NCI-H1048 (cell line): ENCODE measurements at places on chromosomes 5 and 9.

DNA sequence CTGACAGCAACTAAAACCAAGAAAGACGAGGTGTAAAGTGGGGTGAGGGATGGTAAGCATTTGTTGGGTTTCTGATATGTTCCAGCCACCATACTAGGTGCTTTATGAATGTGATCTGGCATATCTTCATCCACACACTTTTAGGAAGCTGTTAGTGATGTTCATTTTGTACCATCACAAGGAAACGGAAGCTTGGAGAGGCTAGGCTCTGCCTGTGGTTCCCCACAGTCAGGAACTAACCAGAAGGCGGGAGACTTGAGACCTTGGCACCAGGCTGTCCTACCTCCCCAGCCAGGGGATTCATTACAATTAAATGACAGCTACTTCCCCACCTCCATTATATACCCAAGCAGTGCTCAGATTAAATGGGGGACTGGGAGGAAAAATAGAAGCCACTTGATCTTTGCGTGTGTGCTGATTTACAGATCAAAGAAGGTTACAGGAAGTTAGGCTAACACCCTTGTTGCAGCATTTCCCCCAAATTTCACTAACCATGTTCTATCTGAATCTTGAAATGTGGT is 43.0 kb downstream of the SFXN1 start:
- DNase-seq = no peak

- no peak for DNase-seq
These were observed 40.4 kb upstream of the APC start for GRCh38 chr5:112697322-112697721.

DNA sequence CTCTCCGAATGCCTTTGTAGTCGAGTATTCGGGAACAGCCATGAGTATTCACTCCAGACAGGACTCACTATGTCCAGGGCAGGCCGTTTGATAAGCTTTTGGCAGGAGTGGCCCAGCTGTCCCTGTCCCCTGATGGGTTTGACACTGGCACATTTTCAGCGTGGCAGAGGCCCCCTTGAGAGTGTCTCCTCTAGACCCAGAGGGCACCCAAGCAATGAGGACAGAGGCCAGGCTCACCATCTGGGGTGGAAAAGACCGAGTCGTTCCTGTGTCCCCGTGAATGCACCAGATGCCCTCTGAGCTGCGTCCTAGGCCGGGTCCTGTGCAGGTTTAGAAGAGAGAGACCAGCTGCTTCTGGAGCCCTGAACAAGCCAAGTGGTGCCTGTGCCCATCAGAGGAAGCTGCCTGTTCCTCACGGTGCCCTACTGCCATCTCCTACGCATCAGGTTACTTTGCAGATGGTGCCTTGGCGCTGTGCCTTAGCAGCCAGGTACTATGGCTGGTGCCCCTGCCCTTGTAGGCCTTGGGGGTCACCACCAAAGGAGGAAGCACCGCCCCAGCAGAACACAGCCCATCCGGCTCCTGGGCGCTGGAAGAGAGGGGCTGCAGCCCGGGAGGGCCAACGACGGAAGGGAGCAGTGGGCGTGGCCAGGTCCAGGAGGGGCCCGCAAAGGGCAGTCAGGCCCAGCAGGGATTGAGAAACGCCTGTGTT is 42.4 kb downstream of the LRSAM1 start:
- DNase-seq = no peak

- no peak for DNase-seq
These were observed 129.0 kb downstream of the SNX18 start for GRCh38 chr5:54646356-54647101.

DNA sequence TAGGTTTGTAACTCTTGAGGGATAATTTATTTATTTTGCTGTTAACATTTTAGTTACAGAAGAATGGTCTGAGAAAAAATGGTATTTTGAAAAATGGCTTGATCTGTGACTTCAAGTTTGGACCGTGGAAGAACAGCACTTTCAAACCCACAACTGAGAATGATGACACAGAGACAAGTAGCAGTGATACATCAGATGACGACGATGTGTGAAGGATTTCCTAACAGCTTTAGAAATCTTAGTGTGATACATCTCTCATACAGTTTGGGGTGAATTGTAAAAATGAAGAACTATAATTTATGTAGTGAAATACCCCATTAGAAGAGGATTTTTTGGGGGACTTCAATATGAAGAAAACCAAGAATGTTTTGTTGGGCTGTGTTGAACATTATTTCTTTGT is 88.7 kb downstream of the GPBP1 start:
- DNase-seq = no peak

DNA sequence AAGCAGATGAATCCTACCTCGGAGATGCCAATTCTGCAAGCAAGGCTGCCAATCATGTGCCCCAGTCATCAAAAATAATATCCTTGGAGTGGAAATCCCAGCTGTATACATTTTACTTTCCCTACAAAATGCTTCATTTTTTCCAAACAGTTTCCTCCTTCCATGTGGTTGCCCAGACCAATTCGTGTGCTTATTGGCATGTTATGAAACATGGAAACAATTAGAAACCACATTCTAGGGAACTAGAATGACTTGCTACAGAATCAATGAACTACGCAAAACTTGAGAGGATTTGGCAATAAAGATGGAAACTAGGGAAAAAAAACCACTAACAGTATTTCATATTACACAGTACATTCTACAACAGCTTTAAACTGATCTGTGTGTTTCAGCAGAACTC is 584.5 kb upstream of the DMAC1 start:
- no peak for DNase-seq

- no peak for DNase-seq
These were observed 9.1 kb downstream of the AFAP1L1 start for GRCh38 chr5:149280802-149281201.

DNA sequence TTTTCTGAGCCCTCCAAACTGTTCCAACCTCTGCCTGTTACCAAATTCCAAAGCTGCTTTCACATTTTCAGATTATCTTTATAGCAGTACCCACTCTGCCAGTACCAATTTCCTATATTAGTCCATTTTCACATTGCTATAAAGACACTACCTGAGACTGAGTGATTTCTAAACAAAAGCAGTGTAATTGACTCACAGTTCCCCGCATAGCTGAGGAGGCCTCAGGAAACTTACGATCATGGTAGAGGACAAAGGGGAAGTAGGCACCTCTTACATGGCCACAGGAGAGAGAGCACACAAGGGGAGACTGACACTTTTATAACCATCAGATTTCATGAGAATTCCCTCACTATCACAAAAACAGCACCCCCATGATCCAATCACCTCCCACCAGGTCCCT is 105.0 kb downstream of the DTWD2 start:
- DNase-seq = no peak

GRCh38 chr5:37043693-37044092 is 167.1 kb downstream of the NIPBL start:
- DNase-seq = no peak

DNA sequence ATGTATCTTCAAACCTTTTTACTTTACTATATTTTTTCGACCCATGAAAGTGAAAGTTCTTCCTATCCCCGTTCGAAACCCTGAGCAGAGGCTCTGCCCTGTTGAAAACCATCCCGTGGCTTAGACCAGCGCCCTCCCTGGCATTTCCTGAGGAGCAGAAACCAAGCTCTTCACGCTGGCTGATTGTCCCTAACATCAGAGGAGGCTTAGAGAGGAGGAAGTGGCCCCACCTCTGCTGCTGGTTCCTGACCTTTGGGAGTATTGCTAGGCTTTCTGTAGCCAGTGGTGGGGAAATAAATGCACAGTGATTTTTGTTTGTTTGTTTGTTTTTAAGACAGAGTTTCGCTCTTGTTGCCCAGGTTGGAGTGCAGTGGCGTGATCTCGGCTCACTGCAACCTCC is 4.2 kb upstream of the PTGES start:
- DNase-seq = no peak

DNA sequence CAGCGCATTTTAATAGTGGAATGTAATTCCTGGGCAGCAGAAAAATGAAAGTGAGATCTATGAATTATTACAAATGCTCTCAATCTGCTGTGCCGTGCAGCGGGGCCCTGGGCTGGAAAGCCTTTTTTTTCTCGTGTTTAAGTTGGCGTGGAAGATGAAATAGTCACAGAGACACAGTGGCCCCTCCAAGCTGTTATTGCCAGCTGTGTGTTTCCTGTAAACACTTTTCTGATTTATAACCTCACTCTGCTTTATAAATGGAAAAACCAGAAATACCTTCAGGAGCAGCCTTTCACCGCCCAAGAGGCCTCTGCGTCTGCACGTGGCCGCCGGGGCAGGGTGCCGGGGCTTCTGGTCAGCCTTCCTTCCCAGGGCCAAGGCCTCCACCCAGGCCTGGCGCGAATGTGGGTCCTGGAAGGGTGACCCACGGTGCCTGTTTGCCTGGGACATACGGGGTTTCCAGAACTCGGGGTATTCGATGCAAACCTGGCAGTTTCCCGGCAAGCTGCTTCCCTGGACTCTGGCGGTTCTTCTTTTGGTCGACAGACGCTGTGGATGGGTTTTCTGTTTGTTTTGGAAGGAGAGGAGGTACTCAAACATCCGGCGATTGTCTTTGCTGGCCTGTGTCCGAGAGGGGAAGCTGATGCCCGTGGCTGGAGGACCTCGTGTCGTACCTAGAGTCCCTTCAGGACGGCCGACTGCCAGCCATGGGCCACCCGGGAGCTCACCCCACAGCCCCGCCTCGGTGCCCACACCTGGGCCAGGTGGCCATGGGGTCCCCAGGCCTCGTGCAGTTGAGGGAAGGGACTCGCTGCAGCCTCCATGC is 256.7 kb downstream of the PARP8 start:
- no peak for DNase-seq

DNA sequence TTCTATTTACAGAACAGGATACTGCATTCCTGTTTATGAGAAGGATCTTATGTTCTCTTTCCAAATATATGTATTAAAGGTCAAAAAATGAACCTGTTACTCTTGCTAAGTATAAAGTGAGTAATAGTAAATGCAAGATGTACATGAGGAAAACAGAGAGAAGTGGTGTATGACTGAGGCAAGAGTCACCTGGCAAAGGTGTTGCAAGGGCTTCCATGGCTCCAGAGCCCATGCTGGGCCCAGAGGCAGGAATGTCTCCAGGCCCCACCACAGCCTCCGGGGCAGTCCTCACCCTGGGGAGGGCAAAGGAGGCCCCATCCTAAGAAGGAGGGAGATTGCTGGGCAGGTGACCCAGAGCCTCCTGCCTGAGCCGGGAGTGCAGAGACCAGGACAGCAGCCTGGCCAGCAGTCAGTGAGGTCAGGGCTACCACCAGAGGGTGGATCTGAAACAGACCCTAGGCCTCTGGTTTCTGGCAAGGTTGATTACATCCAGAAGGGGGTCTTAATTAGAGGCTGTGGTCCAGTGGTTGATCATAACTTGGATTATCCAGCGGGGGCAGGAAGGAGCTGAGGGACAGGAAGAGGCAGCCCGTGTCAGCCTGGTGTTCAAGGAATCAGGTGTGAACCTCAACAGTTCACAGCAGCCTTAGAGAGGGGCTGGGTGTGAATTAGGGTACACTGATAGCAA is 57.3 kb upstream of the CPLX2 start:
- DNase-seq = no peak

DNA sequence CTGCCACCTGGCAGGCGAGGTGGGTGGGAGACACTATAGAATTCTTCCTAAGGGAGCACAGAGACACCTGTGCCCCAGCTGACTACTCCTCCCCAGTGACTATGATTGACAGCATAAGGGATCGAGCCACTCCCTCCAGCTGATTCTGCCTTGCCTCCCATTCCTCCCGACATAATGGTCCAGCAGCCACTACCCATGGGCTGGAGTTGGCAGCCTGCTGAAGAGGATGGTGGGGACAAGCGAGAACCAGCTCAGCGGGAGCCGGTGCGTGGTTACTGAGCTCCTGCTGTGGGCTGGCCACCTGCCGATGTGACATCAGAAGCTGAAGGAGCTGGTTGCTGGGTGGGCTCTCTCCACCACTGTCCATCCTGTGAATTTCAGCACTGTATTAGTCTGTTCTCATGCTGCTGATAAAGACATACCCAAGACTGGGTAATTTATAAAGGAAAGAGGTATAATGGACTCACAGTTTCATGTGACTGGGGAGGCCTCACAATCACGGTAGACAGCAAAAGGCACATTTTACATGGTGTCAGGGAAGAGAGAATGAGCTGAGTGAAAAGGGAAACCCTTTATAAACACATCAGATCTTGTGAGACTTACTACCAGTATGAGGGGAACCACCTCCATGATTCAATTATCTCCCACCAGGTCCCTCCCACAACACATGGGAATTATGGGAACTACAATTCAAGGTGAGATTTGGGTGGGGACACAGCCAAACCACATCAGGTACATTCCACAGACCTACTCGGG is 12.1 kb upstream of the NCS1 start:
- no peak for DNase-seq

GRCh38 chr5:144583541-144584449 is 413.1 kb downstream of the KCTD16 start:
- no peak for DNase-seq

DNA sequence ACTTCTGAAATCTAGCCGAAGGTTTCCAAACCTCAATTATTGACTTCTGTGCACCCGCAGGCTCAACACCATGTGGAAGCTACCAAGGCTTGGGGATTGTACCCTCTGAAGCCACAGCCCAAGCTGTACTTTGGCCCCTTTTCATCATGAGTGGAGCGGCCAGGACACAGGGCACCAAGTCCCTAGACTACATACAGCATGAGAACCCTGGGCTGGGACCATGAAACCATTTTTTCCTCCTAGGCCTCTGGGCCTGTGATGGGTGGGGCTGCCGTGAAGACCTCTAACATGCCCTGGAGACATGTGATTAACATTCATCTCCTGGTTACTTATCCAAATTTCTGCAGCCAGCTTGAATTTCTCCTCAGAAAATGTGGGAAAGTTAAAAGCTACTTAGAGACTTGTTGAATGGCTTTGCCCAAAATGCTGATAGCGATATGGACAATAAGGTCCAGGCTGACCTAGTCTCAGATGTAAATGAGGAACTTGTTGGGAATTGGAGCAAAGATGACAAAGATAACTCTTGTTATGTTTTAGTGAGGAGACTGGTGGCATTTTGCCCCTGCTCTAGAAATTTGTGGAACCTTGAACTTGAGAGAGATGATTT is 34.1 kb upstream of the CPLANE1 start:
- DNase-seq = no peak

DNA sequence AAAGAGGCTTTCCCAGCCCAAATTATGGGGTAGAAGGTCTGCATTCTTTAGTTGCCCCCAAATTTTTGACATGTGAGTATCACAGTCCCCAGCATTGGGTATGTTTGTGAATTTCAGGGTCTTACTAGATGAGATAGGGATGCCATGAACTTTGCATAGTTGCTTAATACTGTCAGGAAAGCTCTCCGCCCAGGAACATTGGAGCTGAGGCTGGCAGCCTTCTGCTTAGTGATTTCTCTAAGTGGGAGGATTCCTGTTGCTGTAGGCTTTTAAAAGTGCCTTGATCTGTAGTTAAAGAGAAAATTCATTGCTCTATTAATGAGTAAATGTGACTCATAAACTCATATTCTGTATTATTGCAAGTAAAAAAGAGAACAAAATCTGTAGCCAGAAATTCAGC is 206.9 kb downstream of the CAVIN4 start:
- DNase-seq = no peak
